ENCODE measurements at places on chromosomes 16 and 17.

- DNase-seq: no peak
These were observed 14.4 kb downstream of the FLYWCH1 start for GRCh38 chr16:2925951-2926649.

- no peak for DNase-seq
These were observed 543.7 kb upstream of the CDH11 start for GRCh38 chr16:65665586-65665985.

DNA sequence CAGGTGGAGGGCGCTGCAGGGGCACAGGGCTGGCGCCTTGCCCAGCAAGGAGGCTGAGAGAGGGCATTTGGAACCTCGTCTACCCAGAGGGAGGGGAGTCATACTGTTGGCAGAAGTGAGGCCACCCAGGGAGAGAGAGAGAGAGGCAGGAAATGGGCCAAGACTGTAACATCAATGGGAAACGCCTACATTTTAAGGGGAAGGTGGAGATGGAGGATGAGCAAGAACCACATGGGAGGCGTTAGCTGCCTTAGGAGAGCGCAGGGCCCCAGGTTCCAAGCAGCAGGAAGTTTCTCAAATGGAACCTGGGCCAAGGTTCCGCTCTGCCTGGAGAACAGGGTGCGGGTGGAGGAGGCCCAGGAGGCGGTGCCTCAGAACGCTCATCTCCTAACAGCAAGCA lies 2.7 kb upstream of the WFDC1 start:
- peak; percentile 70 for DNase-seq

GRCh38 chr17:48295362-48296288 lies 134.4 kb downstream of the SKAP1 start:
- DNase-seq: peak; percentile 67

- DNase-seq: no peak
These were observed 60.2 kb downstream of the SMPD3 start for GRCh38 chr16:68388124-68388523.

DNA sequence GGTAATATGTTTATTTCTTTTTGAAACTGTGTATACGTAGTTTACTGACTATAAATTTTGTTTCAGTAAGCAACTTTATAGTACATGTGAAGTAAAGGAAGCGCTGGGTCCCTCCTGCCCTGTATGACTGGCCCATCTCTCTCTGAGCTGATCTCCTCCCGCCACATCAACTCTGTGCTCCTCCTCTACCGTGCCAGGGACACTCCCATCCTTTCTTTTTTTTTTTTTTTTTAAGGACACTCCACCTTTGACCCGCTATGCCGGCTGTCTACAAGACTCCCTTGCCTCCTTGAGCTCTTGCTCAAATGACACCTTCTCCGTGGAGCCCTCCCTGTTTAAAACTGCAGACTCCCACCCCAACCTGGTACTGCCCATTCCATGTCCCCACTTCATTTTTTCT lies 35.5 kb downstream of the ERN1 start:
- no peak for DNase-seq

GRCh38 chr17:40528692-40529417 lies 27.4 kb upstream of the TNS4 start:
- no peak for DNase-seq

- no peak for DNase-seq
These were observed 17.5 kb upstream of the TNFRSF13B start for GRCh38 chr17:16989230-16989952.

DNA sequence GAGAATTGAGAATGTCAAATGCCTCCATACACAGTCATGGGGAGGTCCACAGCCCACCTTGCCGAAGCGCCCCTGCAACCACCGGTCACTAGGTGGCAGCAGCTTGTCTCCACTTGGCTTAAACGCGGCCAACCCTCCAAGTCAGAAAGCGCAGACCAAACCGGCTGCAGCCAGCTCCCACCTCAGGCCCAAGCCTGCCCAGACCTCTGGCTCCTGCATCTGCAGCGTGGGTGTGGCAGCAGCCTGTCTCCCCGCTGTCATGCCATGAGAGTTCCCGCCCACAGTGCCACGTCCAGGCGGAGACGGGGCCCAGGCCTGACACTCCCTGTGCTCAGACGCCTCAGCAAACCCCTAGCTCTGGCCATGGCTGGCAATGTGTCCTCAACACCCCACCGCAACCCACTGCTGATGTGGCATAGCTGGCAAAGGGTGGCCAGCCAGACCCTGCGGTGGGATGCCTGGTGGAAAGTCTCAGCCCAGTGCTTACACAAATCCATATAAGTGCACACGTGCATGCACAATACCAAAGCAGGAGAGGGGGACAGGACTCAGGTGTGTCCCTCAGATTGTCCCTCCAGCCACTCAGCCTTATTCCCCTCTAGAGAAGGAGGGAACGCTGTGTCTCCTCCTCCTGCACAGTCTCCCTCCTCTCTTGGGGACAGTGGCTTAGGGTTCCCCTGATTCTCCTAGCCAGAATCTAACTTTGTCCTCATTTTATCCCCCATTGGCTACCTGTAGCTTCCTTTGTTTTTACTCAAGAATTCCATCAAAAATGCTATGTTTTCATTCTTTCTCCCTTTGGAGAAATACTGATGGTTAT lies 10.9 kb downstream of the COPZ2 start:
- peak; percentile 75 for DNase-seq

DNA sequence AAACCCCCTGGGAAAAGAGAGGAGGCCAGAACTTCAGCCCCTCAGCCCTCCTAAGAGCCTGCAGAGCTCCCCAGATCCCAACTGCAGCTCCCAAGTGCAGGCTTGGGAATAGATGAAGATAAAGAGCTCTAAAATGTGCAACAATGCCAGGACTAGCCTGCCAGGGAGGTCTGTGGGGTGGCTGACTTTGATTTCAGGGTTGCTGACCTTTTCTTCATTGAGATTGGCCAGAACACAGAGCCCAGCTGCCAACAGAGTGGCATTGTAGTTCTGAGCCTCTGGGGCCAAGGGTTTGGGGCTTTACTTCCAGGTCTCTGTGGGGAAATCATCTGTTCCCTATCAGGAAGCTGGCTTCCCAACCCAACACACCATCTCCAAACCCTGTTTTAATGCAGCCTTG lies 120.6 kb downstream of the COPRS start:
- DNase-seq: no peak

GRCh38 chr16:20023190-20023589 lies 50.5 kb downstream of the GPR139 start:
- DNase-seq: no peak

Measured in NCI-H1092 treated with DMSO at 0.1 percent for 48 hours (cell line).